ENCODE measurements at places on chromosomes 7 and 10.

- no peak for DNase-seq
These were observed 68.0 kb downstream of the LANCL2 start for GRCh38 chr7:55432939-55433784.

DNA sequence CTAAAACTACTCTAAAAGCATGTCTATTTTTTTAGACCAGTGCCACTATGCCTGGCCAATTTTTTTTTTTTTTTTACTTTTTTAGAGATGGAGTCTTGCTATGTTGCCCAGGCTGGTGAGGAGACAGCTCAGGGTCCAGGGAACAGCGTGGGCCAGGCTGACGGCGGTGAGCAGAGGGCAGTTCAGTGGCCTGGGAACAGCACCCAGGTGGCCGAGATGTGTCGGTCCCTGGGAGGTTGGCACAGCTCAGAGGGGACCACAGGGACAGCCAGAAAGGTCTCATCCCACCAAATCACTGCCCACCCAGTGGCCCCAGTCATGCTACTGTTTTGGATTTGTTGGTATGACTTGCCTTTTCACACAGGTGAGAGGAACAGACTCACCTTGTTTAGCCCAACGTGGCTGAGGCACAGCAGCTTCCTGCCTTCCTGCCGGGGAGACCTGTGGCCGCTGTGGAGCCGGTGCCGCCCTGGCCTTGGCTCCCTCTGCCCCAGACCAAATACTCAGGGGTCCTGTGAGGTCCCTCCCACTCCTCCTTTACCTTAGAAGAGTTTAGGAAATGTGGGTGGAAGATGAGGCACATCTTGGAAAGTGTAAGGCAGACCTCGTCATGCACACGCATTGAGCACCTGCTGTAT, 109.6 kb downstream of the PTPRE start:
- no peak for DNase-seq

GRCh38 chr7:38525857-38526256, 105.3 kb downstream of the AMPH start:
- DNase-seq, result no peak

GRCh38 chr10:132813001-132813401, 27.1 kb upstream of the NKX6-2 start:
- DNase-seq, result no peak

DNA sequence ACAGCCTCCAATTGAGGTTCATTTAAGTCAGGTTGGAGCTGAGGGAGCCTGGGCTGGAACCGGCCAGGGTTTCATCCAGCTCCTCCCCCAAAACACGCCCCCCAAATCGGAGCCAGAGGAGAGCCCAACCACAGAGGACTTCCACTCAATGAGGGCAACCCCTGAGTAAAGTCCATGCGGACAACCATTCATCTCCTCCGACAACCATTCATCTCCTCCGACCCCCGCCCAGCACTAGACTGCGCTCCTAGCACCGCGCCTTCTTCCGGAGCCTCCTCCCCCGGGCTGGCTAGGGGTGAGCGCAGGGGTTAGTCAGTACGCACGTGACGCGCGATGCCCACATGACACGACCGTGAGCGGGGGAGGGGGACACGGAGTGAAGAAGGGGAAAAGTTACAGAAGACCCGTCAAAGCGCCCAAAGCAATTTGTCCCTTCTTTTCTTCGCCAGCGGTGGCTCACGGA, 1.4 kb downstream of the MAGI2 start:
- DNase-seq, result no peak

DNA sequence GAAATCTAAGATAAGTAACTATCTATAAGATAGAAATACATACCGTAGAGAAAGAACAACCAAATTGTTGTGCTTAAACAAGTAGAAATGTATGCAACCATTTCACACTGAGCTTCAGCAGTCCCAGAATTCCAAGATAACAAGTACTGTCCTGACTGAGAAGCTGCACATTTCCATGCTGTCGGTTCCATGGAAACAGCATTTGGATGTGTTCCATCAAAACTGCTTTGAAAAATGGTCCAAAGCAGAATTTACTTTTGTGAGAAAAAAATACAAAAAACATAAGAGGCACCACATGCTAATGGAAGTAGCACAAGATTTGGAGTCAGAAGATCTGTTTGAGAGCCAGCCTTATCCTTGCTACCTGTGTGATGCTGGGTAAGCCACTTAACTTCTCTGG, 92.6 kb downstream of the MTERF1 start:
- DNase-seq, result no peak

DNA sequence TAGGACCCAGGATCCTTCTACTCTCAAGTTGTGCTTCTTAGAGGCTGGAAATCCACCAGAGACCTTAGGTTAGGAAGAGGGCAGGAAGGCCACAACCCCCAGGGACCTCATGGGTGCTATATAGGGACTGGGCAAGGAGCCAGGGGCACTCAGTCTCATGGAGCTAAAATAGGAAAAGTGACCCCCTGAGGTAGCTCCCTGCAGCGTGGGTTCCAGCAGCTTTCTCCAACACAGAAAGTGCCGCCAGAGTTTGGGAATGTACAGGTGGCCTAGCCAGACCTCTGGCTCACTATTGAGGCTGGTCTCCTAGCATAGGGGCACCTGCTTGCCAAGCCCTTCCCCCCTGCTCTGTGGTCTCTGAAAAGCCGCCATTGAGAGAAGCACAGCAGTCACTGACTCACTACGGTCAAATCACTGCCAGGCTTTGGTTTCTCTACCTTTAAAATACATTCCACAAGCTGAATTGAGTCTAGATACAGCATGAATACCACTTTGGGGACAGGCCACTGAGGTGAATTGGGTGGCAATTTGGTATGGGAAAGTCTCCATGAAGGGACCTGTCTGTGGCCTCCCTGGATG, 333.2 kb upstream of the PODXL start:
- DNase-seq, result no peak

DNA sequence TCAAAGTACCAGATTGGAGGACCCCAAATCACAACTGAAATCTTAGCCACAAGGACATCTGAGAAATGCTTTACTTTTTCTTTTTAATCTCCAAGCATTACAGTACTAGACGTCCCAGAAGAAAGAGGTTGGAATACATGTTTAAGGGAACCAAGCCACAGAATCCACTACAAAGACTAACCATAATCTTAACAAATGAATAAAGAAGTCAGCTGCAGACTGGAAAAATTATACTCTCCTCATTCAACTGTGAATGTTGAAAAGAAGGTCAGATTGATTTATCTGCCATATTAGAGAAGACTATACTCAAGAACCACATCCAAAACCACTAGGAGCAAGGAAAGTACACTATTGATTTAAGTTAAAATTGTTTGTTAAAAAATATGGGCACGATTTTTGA, 102.1 kb upstream of the ABCB5 start:
- DNase-seq, result no peak

DNA sequence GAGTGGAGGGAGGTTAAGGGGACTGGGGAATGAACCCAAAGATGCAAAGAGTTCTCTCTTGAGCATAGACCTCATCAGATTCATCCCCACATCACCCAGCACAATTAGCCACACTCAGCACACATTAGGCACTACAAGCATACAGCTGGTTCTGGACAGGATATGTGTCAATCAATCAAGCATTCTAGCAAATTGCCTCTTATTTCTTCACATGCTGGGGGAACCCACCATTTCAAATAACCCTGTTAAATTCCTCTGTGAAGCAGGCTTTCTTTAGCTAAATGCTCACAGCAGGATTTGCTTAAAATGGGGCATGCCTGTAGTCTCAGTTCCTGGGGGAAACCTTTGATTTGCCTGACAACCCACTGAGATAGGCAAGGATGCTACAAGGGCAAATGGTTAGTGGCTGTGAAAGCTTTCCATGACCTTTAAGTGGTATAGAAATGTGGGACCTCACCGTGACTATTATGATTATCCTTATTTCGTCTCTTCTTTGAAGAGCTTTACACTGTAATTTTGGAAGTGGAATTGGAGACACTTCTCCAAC, 193.4 kb upstream of the ZMIZ1 start:
- DNase-seq, result no peak

- no peak for DNase-seq
These were observed 147.3 kb downstream of the PFKFB3 start for GRCh38 chr10:6349846-6350535.

GRCh38 chr10:120012131-120012400, 119.5 kb downstream of the SEC23IP start:
- DNase-seq, result no peak

- no peak for DNase-seq
These were observed 700.3 kb upstream of the SEMA3D start for GRCh38 chr7:85887133-85887532.

All from stimulated activated CD8-positive, alpha-beta memory T cell treated with anti-CD3 and anti-CD28 coated beads, Interleukin-4, amount 100 ng/mL, for 4 hours (primary cell).